CD4-positive, alpha-beta T cell (primary cell): ENCODE measurements at places on chromosomes 11 and 22.

DNA sequence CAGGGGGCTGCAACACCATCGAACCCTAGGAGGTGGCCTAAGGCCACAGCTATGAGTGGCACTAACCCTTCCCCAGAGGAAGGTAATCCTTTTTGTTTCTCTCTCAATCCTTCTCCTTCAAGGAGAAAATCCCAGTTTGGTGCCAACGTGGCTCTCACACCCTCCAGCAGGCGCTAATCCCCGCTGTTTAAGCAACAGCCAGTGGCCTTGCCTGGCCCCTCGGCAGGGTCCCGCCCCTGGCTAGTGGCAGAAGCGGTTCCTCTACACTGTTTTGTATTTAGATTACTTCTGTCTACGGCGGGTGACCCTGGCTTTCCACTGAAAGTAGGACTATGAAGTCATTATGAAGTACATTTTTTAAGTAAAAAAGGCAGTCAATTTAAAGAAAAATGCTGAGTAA, 15.5 kb downstream of the GNAZ start:
- H3K27me3 ChIP-seq: no peaks in the 10 kb centered on the region
- no peak overlapping the region for H3K4me3 ChIP-seq
- H3K36me3 ChIP-seq: no peaks in the 10 kb centered on the region
- no peak for DNase-seq
- peaks cover 6% of the 10 kb centered on the region for H3K4me1 ChIP-seq
- H3K27ac ChIP-seq: no peak overlapping the region

DNA sequence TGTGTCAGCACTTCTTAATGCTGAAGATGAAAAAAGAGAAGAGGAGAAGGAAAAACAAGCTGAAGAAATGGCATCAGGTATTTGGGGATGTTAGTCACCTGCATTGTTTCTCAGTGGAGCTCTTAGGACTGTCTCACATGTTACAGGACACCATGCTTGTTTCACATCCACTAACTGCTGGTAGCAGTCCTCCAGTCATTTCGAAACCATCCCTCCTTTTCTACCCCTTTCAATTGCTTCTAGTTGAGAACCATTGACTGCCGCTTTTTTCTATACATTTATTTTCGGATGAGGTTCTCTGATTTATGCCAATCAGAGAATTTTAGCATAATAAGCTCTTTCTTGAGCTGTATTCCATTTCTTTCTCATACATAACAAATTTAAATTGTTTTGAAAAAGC, 21.5 kb downstream of the BIRC2 start:
- no peaks in the 10 kb centered on the region for H3K27me3 ChIP-seq
- no peak for DNase-seq
- H3K36me3 ChIP-seq: peaks cover 45% of the 10 kb centered on the region
- no peak overlapping the region for H3K27ac ChIP-seq
- H3K4me1 ChIP-seq: no peaks in the 10 kb centered on the region
- no peak overlapping the region for H3K4me3 ChIP-seq

GRCh38 chr11:47394322-47395222, 13.8 kb upstream of the SLC39A13 start:
- no peaks in the 10 kb centered on the region for H3K27me3 ChIP-seq
- peak; percentile 81 for DNase-seq
- peak overlapping the region; percentile 51 for H3K4me3 ChIP-seq
- peaks cover 70% of the 10 kb centered on the region for H3K4me1 ChIP-seq
- H3K27ac ChIP-seq: peak overlapping the region; percentile 83

DNA sequence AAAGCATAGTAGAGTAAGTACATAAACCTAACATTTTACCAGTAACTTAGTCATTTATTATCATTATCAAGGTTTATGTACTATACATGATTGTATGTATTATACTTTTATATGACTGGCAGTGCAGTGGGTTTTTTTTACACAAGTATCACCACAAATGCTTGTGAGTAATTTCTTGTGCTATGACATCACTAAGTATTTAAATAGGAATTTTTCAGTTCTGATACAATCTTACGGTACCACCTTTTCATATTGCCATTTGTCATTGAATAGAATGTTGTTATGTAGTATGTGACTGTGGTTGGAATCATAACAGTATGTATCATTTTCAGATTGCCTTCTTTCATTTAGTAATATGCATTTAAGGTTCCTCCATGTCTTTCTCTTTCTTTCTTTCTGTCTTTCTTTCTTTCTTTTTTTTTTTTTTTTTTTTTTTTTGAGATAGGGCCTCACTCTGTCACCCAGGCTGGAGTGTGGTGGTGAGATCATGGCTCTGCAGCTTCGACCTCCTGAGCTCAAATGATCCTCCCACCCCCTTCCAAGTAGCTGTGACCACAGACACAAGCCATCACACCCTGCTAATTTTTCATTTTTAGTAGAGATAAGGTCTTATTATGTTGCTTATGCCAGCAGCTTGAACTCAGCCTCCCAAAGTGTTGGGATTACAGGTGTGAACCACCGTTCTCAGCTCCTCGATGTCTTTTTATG, 18.6 kb downstream of the ATM start:
- peaks cover 57% of the 10 kb centered on the region for H3K4me1 ChIP-seq
- peaks cover 39% of the 10 kb centered on the region for H3K36me3 ChIP-seq

DNA sequence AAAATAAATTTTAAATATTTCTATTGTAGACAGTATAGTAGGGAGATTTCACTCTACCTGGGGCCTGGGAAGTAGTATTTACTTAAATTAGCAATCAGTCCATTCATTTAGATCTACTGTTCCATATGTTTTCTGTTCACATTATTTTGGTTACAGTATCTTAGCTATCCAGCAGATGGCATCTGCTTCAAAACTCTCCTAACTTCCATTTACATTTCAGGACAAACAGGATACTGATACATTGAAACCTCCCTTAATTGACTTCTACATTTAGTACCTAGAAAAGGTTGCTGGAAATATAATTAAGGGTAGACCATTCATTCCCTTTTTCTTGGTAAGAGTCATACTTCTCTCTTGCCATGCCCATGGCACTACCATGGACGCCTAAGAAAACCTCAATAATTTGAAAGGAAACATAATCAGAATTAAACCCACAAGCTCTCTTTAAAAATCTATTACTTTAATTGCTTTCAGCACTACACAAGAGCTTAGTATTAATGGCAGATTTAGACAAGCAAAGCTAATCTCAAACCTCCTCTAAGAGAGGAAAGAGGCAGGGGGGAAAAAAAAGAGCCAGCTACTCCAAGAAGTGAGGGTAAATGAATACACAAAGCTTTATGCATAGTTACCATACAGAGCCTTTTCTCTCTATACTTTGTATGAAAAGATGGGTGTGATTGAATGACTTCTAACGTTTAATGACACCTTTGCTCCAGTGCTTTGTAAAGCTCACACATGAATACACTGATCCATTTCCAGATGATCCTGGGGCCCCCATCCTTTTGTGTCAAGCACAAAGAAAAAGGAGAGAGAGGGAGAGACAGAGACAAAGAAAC, 131.2 kb upstream of the MTMR2 start:
- H3K4me3 ChIP-seq: no peak overlapping the region
- H3K4me1 ChIP-seq: peaks cover 2% of the 10 kb centered on the region
- DNase-seq: no peak
- no peaks in the 10 kb centered on the region for H3K27me3 ChIP-seq
- no peak overlapping the region for H3K27ac ChIP-seq

DNA sequence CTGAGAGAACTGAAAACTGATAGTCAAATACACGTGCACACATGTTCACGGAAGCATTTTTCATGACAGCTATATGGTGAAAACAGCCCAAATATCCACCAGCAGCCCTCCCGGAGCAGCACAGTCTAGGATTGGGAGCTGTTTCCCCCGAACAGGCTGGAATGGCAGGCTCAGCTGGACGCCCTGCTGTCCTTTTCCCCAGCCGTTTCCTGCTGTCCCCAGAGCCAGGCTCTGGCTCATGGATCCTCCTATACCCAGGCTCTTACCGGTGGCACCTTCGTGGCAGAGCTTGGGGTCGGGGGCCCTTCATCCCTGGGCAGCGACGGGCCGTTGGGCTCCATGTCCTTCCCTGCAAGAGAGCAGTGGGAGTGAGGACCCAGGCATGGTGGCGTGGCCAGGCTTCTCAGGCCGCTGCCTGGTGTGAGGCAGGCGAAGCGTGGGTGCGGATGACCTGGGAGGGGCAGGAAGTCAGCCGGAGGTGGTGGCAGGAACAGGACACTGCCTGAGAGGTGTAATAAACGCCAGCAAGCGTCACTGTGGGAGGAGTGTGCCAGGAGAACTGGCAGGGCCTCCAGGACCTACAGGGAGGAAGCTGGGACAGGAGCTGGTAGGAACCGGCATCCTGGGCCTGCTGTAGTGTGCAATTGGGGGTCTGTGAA, 38.8 kb downstream of the OSBPL5 start:
- H3K27me3 ChIP-seq: no peaks in the 10 kb centered on the region
- H3K27ac ChIP-seq: no peak overlapping the region
- H3K4me3 ChIP-seq: no peak overlapping the region
